ENCODE measurements at places on chromosomes 11 and 22. TPM values are rescaled to one million over a fixed set of nuclear protein-coding genes. Genes with fewer than 3 reads are reported as not detected.

DNA sequence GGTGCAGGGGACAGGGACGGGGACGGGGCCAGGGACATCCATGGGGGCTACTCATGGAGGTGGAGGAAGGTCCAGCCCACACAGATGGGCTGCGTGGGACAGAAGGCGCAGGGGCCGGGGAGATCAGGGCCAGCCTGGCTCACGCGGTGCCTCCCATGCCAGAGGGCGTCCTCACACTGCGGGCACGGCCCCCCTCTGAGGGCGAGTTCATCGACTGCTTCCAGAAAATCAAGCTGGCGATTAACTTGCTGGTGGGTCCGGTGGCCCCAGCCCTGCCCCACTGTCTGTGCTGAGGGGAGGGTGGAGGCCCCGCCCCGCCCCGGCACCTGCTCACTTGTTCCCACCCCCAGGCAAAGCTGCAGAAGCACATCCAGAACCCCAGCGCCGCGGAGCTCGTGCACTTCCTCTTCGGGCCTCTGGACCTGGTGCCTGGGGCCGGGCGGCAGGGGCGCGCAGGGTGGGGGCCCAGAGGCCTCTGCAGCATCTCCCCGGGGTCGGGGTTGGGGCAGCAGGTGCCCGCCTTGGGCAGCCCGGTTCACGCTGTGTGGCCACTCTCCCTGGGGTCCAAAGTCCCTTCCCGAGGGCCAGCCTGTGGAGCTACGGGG, 15.8 kb downstream of the EPS8L2 start:
- no peaks in the 10 kb centered on the region for H3K4me1 ChIP-seq
- DNase-seq, result no peak
- no peak overlapping the region for H3K27ac ChIP-seq
- peaks cover 56% of the 10 kb centered on the region for H3K36me3 ChIP-seq
- no peaks in the 10 kb centered on the region for H3K27me3 ChIP-seq
- H3K4me3 ChIP-seq, result no peak overlapping the region

DNA sequence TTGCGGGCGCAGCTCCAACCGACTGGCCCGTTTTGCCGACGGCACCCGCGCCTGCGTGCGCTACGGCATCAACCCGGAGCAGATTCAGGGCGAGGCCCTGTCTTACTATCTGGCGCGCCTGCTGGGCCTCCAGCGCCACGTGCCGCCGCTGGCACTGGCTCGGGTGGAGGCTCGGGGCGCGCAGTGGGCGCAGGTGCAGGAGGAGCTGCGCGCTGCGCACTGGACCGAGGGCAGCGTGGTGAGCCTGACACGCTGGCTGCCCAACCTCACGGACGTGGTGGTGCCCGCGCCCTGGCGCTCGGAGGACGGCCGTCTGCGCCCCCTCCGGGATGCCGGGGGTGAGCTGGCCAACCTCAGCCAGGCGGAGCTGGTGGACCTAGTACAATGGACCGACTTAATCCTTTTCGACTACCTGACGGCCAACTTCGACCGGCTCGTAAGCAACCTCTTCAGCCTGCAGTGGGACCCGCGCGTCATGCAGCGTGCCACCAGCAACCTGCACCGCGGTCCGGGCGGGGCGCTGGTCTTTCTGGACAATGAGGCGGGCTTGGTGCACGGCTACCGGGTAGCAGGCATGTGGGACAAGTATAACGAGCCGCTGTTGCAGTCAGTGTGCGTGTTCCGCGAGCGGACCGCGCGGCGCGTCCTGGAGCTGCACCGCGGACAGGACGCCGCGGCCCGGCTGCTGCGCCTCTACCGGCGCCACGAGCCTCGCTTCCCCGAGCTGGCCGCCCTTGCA, 1.0 kb downstream of the FJX1 start:
- H3K4me1 ChIP-seq, result peaks cover 48% of the 10 kb centered on the region
- H3K36me3 ChIP-seq, result peaks cover 29% of the 10 kb centered on the region
- DNase-seq, result peak; percentile 60

The KREMEN1 gene
- 2.1 TPM for total RNA-seq

GRCh38 chr22:44425694-44426045, 72.4 kb downstream of the RTL6 start:
- H3K4me3 ChIP-seq, result no peak overlapping the region
- peaks cover 82% of the 10 kb centered on the region for H3K27me3 ChIP-seq
- no peaks in the 10 kb centered on the region for H3K36me3 ChIP-seq
- no peaks in the 10 kb centered on the region for H3K4me1 ChIP-seq

- DNase-seq, result no peak
- peaks cover 7% of the 10 kb centered on the region for H3K36me3 ChIP-seq
- H3K27ac ChIP-seq, result no peak overlapping the region
- H3K4me3 ChIP-seq, result no peak overlapping the region
- peaks cover 16% of the 10 kb centered on the region for H3K4me1 ChIP-seq
- peaks cover 17% of the 10 kb centered on the region for H3K27me3 ChIP-seq
Observed at GRCh38 chr11:46319074-46319453, 28.2 kb upstream of the DGKZ start.

GRCh38 chr11:70252844-70253243, 17.6 kb upstream of the PPFIA1 start:
- no peaks in the 10 kb centered on the region for H3K4me1 ChIP-seq
- DNase-seq, result no peak
- no peaks in the 10 kb centered on the region for H3K36me3 ChIP-seq

- no peaks in the 10 kb centered on the region for H3K36me3 ChIP-seq
- no peak overlapping the region for H3K4me3 ChIP-seq
- no peak for DNase-seq
- H3K27me3 ChIP-seq, result peaks cover 54% of the 10 kb centered on the region
- peaks cover 8% of the 10 kb centered on the region for H3K4me1 ChIP-seq
- H3K27ac ChIP-seq, result no peak overlapping the region
Observed at GRCh38 chr22:27412866-27413445, 388.6 kb downstream of the MN1 start.

The ACRV1 gene
- not detected for total RNA-seq

GRCh38 chr11:1890856-1891830, 552 bp downstream of the PRR33 start:
- peaks cover 54% of the 10 kb centered on the region for H3K27me3 ChIP-seq
- no peak overlapping the region for H3K27ac ChIP-seq
- H3K4me3 ChIP-seq, result no peak overlapping the region

The ABCC8 gene
- 1.0 TPM for total RNA-seq

- H3K36me3 ChIP-seq, result no peaks in the 10 kb centered on the region
- no peaks in the 10 kb centered on the region for H3K4me1 ChIP-seq
- no peak for DNase-seq
Observed at GRCh38 chr11:95585752-95586077, 203.9 kb downstream of the FAM76B start.

GRCh38 chr11:78244546-78245255, 56.0 kb downstream of the USP35 start:
- no peak for DNase-seq
- H3K4me3 ChIP-seq, result no peak overlapping the region
- H3K4me1 ChIP-seq, result no peaks in the 10 kb centered on the region
- no peaks in the 10 kb centered on the region for H3K27me3 ChIP-seq
- H3K36me3 ChIP-seq, result no peaks in the 10 kb centered on the region

The MYO7A gene
- 3.7 TPM for total RNA-seq

The POTEH gene
- not detected for total RNA-seq
